Left kidney (tissue), 8 donors: ENCODE measurements at places on chromosomes 5 and 9. TPM values are rescaled to one million over a fixed set of nuclear protein-coding genes. Genes with fewer than 3 reads are reported as not detected.

The HAVCR2 gene
- 18.2 TPM for polyA plus RNA-seq

The FAM221B gene
- polyA plus RNA-seq, result 0.40 TPM

The NTNG2 gene
- polyA plus RNA-seq, result 0.18 TPM

The HRCT1 gene
- 0.30 TPM for polyA plus RNA-seq

The CARD9 gene
- 1.8 TPM for polyA plus RNA-seq

The C5orf52 gene
- not detected for polyA plus RNA-seq

The PBX3 gene
- polyA plus RNA-seq, result 34.0 TPM

The ZNF483 gene
- 3.9 TPM for polyA plus RNA-seq

The PCDHGC4 gene
- 4.4 TPM for polyA plus RNA-seq

The LCP2 gene
- 3.9 TPM for polyA plus RNA-seq

The SH3RF2 gene
- 5.4 TPM for polyA plus RNA-seq

The TRIM36 gene
- 3.0 TPM for polyA plus RNA-seq

The CER1 gene
- 3.3 TPM for polyA plus RNA-seq

The NREP gene
- 845 TPM for polyA plus RNA-seq

The ADGRD2 gene
- polyA plus RNA-seq, result 0.10 TPM

The EQTN gene
- polyA plus RNA-seq, result 0.43 TPM

The ROPN1L gene
- polyA plus RNA-seq, result 0.95 TPM

The PPP3R2 gene
- polyA plus RNA-seq, result not detected

The SLC22A4 gene
- 7.6 TPM for polyA plus RNA-seq

The RPL12 gene
- 1,367 TPM for polyA plus RNA-seq

The IL4 gene
- polyA plus RNA-seq, result 0.57 TPM

The KCNN2 gene
- polyA plus RNA-seq, result 4.0 TPM

The ANKRD55 gene
- polyA plus RNA-seq, result 1.1 TPM

The OTP gene
- polyA plus RNA-seq, result not detected

The LHX2 gene
- 0.28 TPM for polyA plus RNA-seq

The PCDHGB3 gene
- 2.8 TPM for polyA plus RNA-seq

The MYOZ3 gene
- 6.9 TPM for polyA plus RNA-seq

The F2RL1 gene
- 38.4 TPM for polyA plus RNA-seq

The ERAP2 gene
- 9.8 TPM for polyA plus RNA-seq

The DENND1A gene
- 24.5 TPM for polyA plus RNA-seq

The ANKRD18A gene
- polyA plus RNA-seq, result 5.3 TPM

The SOHLH1 gene
- not detected for polyA plus RNA-seq

The INSYN2B gene
- 1.7 TPM for polyA plus RNA-seq

The SLCO4C1 gene
- 26.7 TPM for polyA plus RNA-seq

The PCDHGA11 gene
- polyA plus RNA-seq, result 5.1 TPM

The PCDHGB7 gene
- 17.3 TPM for polyA plus RNA-seq

The DYNC2I2 gene
- 55.2 TPM for polyA plus RNA-seq

The TMC1 gene
- 1.3 TPM for polyA plus RNA-seq

The SIMC1 gene
- 20.5 TPM for polyA plus RNA-seq

The GABBR2 gene
- polyA plus RNA-seq, result 6.3 TPM

The ANKDD1B gene
- polyA plus RNA-seq, result 9.7 TPM

The DAB2IP gene
- 42.5 TPM for polyA plus RNA-seq

The ZBED3 gene
- 40.3 TPM for polyA plus RNA-seq

The CARD6 gene
- polyA plus RNA-seq, result 3.1 TPM

The SUSD1 gene
- 35.6 TPM for polyA plus RNA-seq

The ACOT12 gene
- polyA plus RNA-seq, result 1.2 TPM

The CEMIP2 gene
- polyA plus RNA-seq, result 34.3 TPM

The CARTPT gene
- polyA plus RNA-seq, result not detected

The CNTNAP3 gene
- polyA plus RNA-seq, result 6.6 TPM

The HSD17B3 gene
- 1.4 TPM for polyA plus RNA-seq
